Activated CD8-positive, alpha-beta memory T cell treated with anti-CD3 and anti-CD28 coated beads for 24 hours (primary cell): ENCODE measurements at places on chromosomes 7 and 10.

GRCh38 chr7:154424350-154424749 lies 372.2 kb downstream of the DPP6 start:
- no peak for DNase-seq

- no peak for DNase-seq
These were observed 21.8 kb downstream of the STN1 start for GRCh38 chr10:103896225-103896624.

DNA sequence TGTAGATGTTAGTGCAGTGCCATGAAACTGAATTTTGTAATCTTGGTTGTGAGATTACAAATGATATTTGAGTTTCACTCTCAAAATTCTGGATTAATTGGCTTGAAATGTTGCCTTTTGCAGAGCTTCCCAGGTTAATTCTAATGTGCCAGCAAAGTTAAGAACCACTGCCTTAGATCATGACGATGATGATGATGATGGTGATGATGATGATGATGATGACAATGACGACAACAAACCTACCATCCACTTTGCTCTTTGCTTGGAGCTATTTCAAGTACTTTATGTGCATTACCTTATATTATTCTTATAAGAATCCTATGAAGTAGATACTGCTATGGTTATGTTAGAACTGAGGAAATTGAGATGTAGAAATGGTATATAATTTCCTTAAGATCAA lies 261.6 kb downstream of the CNTNAP2 start:
- no peak for DNase-seq

DNA sequence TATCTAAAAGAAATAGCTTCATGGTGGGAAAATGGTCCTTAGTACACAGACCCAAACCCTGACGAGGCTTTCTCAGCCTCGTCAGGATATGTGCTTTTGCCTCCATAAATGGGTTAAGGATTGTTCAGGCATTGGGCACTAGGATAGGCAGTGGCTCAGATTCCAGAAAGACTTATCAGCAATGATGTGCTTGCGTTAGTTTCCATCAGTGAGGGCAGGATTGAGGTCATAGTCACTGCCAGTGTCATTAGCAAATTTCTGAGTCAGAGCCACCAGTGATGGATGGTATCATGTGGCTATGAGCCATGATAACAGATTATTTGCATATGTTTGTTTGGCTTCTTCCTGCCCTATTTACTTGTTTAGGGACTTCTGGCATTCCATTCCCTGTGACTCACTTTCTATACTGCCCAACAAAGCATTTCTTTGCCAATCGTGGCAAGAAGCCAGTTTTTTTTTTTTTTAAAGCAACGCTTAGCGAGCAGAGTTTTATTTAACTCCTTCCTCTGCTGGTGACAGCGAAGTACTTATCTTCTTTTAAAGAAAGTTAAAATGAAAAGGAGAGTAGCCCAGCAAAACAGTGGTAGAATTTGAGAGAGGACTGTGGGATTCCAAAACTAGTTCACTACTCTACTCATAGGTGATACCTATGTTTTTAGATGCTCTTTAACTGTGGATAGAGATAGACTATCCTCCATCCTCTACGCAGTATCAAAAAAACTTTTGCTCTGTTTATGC lies 44.4 kb downstream of the MYPN start:
- DNase-seq = no peak

- DNase-seq = no peak
These were observed 590.6 kb downstream of the ARL4A start for GRCh38 chr7:13278020-13278419.

DNA sequence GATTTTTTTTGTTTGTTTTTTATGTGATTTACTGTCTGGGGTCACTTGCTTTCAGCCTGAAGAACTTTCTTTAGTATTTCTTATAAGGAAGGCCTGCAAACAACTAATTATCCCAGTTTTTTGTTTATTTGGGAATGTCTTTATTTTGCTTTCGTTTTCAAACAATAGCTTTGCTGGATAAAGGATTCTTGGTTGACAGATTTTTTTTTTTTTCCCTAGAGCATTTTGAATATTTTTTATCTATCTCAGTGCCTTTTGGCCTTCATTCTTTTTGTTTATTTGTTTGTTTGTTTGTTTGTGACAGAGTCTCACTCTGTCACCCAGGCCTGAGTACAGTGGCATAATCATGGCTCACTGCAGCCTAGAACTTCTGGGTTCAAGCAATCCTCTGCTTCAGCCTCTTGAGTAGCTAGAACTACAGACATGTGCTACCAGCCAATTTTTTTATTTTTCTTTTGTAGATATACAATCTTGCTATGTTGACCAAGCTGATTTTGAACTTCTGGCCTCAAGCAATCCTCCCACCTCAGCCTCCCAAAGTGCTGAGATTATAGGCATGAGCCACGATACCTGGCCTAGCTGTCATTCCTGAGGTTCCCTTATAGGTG lies 46.3 kb upstream of the FZD9 start:
- no peak for DNase-seq

GRCh38 chr7:24968165-24968564 lies 11.8 kb downstream of the OSBPL3 start:
- DNase-seq = no peak

GRCh38 chr7:6571160-6571779 lies 6.0 kb upstream of the ZDHHC4 start:
- DNase-seq = no peak

DNA sequence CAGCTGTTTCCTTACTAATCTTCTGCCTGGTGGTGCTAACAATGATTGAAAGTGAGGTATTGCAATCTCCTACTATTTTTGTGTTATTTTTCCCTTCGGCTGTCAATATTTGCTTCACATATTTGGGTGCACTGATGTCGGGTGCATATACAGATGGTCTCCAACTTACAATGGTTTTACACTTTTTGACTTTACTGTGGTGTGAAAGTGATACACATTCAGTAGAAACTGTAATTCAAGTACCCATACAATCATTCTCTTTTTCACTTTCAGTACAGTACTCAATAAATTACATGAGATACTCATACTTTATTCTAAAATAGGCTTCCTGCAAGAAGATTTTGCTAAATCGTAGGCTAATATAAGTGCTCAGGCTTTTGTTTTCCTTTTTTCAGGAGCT lies 73.2 kb downstream of the RNF216 start:
- DNase-seq = no peak

GRCh38 chr7:97130417-97131139 lies 13.1 kb downstream of the SDHAF3 start:
- DNase-seq = no peak

DNA sequence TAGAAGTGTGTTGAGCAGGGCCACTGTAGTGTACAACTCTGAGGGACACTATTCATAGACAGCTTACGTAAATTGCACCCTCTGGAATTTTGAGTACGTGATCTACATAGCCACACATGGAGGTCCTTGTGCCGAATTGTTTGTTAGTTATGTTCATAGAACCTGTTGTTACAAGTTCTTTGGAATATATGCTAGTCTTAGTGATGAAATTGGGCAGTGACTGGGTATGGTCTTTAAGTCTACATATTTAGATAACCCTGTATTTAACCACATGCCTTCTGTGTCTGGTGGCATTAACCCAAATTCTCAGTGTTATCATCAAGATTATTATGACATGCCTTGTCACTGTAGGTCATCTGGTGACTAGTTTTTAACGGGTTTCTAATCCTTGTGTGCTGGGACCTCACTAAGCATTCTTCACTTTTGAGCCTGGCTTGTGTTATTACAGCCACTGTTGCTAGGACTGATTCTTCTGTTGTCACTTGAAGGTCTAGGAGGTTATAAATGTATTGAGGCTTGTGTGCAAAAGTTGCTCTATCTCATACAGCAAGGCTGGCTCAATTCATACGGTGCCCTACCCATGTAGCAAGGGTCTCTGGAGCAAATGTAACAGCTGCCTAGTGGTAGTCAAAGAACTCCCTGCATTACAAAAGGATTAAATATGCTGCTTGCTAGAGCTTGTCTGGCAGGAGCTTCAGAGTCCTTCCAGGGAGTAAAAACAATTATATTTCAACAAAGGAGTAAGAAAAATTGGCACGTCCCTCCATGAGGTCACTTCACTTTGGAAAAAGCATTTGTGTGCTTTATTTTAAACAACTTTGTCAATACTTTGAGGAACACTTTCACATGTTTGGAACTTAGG lies 65.4 kb downstream of the CDK14 start:
- DNase-seq = no peak
